Bone marrow (tissue), 2 donors: ENCODE measurements at places on chromosomes 13 and 19.

GRCh38 chr13:27079421-27079958 is 92.1 kb downstream of the USP12 start:
- no peak for DNase-seq

DNA sequence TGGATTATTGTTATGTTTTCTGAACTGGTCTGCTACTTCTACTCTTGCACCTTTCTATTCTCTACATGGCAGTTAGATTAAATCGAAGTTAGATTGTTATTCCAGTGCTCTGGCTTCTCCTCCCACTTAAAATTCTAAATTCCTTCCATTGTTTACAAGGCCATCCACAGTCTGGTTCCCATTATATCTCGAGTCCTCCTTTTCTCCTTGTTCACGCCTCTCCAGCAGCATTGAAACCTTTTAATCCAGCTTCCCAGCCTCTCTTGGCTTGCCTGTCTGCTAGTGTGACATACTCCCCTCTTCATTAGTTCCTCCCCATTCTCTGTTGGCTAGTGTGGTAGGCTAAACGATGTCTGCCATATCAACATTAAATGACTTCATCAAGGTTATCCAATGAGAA is 54.5 kb downstream of the DNAJC15 start:
- no peak for DNase-seq

DNA sequence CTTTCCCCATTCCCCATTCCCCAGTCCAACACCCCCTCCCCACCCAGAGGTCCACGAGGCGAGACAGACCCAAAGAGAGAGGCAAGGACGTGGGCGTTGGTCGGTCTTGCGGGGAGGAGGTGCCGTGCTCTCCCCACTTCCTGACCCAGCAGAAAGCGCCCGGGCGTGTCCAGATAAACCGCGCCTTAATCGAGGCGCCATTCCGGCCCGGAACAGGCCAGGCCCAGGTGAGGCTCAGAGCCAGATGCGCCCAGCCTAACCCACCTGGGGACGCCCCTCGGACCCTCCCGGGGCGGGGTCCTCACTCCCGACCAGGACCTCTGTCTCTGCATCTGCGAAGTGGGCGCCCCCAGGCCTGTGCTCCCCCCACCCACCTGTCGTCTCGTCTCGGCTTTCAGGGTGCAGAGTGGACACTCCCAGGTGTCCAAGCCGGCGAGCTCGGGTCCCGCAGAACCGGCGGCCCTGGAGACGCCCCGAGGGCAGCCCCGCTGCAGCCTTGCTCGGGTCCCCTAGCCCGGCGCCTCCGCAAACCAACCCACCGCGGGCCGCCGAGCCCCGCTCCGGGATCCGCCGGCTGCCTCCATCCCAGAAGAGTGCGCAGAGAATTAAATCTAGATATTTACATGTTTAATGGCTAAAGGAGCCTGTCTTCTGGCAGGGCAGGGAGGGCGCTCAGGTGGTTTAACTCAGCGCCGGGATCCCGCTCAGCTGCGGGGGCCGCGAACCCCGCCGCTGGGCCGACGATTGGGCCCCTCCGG is 5.0 kb upstream of the ONECUT3 start:
- DNase-seq, result no peak

DNA sequence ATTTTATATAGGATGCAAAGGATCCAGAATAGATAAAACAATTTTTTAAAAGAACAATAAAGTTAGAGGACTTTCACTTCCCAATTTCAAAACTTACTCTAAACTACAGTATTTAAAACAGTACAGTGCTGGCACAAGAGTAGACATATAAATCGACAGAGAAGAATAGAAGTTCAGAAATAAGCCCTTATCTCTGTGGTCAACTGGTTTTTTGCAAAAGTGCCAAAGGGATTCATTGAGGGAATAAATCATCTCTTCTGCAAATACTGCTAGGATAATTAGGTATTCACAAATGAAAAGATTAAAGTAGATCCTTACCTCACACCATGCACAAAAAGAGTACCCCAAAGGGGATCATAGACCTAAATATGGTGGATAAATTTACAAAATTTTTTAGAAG is 431.0 kb upstream of the HTR2A start:
- no peak for DNase-seq
